ENCODE measurements at places on chromosomes 12 and 14. TPM values are rescaled to one million over a fixed set of nuclear protein-coding genes. Genes with fewer than 3 reads are reported as not detected.

- DNase-seq: no peak
Observed at GRCh38 chr12:71220260-71220659, 62.5 kb upstream of the TSPAN8 start.

DNA sequence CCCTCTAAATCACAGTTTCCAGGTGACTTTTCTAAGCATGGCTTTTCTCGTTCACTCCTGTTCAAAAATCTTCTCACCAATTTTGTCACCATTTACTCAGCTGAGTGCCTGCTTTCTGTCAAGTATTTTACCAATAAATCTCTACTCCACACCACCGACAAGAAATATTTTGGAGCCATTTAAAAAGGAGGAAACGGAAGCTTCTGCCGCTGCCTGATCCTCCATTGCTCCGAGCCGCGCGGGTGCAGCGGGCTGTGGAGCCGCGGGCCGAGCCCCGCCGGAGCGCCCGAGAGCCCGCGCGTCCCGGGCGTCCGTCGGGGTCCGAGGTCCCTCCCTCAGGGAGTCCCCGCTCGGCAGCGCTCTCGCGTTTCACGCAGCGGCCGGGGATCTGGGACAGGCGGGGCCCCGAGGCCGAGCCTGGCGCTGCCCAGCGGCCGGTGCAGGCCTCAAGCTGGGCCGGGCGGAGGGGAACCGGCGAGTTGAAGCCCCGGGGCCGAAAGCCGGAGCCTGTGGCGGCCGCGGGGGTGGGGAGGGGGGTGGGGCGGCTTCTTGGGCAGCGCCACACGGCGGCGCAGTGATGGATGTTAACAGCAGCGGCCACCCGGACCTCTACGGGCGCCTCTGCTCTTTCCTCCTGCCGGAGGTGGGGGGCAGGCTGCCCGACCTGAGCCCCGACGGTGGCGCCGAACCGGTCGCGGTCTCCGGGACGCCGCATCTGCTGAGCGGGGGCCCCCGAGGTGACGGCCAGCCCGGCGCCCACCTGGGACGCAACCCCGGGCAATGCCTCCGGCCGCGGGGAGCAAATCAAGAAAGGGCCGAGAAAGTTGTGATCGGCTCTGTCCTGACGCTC lies 1.1 kb upstream of the HEBP1 start:
- DNase-seq: peak; percentile 86

Gene OR4M1
- total RNA-seq: not detected

GRCh38 chr12:52383331-52383730 lies 2.1 kb downstream of the KRT84 start:
- peak; percentile 19 for DNase-seq

DNA sequence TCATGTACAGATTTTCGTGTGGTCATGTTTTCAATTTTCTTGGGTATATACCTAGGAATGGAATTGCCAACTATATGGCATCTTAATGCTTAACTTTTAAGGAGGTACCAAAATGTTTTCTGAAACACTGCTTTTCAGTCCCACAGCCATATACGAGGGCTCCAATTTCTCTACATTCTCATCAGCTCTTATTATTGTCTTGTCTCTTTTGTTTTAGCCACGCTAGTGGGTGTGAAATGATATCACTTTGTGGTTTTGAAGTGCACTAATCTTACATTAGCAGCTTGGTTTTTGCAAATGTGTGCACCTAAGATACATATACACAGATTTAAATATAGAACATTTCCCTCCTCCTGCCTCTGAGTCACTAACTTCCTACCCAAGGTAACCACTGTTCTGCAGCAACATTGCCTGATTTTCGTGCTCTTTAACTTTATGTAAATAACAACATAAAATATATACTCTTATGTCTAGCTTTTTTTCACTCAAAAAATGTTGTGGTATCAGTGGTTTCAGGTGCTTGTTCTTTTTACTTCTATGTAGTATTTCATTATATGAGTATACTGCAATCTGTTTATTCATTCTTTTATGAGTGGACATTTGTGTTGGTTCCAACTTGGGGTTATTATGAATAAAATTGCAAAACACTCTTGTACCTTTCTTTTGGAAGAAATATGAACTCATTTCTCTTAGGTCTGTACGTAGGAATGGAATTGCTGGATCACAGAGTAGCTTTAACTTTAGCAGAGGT lies 73.1 kb downstream of the ZFP36L1 start:
- no peak for DNase-seq

GRCh38 chr14:57617510-57617909 lies 123.9 kb upstream of the CCDC198 start:
- no peak for DNase-seq

Gene SLCO1A2
- not detected for total RNA-seq

DNA sequence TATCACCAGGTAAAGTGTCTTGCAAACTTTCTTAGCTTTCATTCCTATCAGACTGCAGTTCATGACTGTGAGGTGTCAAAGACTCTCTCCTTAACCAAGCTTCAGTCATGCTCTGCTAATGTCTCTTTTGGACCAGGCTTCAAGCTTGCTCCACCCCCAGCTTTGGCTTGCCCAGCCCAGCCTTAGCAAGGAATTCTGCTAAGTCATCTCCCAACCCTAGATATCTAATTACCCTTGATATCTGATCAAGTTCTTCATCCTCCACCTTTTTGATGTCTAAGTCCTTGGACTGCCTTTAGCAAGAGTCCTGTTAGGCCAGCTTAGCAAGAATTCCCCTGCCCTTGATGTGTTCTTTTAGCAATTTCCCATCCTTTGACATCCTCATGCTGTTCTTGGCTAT lies 108.9 kb upstream of the FGD4 start:
- no peak for DNase-seq

- DNase-seq: no peak
Observed at GRCh38 chr14:36939265-36939664, 233.1 kb downstream of the SLC25A21 start.

- peak; percentile 62 for DNase-seq
Observed at GRCh38 chr12:70736351-70737133, 99.3 kb upstream of the PTPRB start.

Gene KRT80
- total RNA-seq: 0.19 TPM

DNA sequence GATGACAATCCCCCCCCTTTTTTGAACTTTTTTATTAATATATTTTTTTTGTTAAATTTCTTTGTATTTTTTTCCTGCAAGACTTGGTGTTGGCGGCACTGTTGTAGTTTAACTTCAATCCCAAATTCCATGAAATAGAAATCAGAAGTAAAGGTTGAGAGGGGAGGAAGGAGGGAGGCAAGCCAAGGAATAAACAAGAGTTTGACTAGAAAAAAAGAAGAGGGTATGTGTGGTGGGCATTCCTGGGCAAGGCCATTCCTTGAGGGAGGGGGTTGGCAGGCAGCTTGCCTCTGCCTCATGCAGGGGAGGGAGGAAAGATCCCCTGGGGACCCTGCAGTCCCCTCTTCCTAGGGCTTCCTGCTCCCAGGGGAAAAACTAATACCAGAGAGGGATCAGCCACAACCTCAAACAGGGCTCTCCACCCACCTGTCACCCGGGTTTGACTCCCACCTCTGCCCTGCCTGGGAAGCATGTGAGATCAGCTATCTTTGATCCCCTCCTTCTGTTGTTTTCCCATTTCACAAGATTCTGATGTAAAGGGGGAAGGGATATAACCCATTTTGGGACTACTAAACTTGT lies 519 bp upstream of the AP1G2 start:
- peak; percentile 44 for DNase-seq

Gene SPX
- total RNA-seq: not detected

Gene KERA
- not detected for total RNA-seq

DNA sequence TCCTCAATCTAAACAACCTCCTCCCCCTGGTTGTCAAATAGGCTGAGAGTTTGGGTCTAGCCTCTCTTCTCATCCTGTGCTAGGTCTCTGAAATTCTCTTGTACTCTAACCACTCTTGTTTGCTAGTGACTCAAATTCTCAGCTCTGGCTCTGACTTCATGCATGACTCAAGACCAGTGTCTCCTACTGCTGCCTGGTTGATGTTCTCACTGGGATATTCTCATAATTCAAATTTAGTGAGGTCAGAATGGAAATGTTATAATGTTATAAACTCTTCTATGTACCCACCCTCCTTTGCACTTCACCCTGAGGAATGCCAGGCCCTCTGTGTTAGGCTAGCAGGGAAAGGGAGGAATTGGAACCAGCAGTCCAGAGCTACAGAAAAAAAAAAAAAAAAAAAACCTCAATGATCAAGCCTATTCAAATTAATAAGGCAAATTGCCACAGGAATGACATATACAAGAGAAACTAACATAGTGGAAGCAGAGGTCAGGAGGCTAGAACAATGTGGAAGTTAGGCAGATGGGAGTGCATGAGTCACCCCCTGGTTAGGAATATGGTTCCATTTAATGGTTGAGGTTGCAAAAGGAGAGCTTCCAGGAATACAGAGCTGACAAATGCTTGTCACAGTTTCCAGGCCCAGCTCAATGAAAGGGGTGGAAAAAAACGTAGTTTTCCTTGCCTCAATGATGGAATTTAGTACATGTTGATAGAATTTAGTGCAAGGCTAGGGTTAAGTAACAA lies 459.5 kb downstream of the RMST start:
- no peak for DNase-seq

Gene PRIMA1
- total RNA-seq: 5.0 TPM

DNA sequence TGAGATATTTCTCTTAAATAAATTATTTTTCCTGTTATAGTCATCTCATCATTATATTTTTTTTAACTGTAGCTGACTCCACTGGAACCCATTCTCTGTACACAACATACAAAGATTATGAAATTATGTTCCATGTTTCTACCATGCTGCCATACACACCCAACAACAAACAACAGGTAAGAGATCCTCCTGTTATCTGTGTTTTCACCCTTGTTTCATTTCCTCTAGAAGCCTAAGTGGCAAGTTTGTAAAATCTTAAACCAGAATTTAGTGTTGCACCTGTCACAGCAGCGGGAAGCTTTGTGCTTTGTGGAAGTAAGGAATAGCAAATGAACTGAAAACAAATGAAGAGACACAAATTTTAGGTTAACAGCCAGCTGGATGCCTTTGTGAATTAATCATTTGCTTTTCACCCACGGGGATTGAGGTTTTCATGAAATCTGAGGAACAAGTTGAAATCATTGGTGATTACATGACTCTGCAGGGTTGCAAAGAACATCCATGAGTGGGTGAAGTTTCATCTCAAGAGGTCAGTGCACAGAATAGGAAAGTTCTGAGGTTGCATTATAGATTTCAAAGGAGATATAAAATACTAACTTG lies 273.9 kb upstream of the RGS6 start:
- DNase-seq: no peak

Gene P2RX7
- total RNA-seq: 4.5 TPM

Gene STON2
- total RNA-seq: 20.5 TPM

Gene ETNK1
- total RNA-seq: 48.2 TPM

Gene KRT86
- total RNA-seq: not detected

- no peak for DNase-seq
Observed at GRCh38 chr12:80273144-80273543, 170.9 kb upstream of the PTPRQ start.

Gene SIX4
- total RNA-seq: 1.3 TPM

DNA sequence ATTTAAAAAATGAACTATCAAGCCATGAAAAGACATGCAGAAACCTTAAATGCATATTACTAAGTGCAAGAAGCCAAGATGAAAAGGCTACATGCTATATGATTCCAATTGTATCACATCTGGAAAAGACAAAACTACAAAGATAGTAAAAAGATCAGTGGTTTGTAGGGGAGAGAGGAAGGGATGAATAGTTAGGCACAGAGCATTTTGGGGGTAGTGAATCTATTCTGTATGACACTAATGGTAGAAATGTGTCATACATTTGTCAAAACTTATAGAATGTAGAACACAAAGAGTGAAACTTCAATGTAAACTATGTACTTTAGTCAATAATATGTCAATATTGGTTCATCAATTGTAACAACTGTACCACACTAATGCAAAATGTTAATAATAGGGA lies 20.8 kb downstream of the TXNDC16 start:
- no peak for DNase-seq

- DNase-seq: no peak
Observed at GRCh38 chr12:109131154-109132050, 15.0 kb downstream of the ACACB start.

Gene PUS7L
- 16.5 TPM for total RNA-seq

- DNase-seq: no peak
Observed at GRCh38 chr14:75003250-75004027, 718 bp downstream of the EIF2B2 start.

Gene MAP1LC3B2
- total RNA-seq: 1.8 TPM

- no peak for DNase-seq
Observed at GRCh38 chr12:77855548-77855947, 24.9 kb downstream of the NAV3 start.

DNA sequence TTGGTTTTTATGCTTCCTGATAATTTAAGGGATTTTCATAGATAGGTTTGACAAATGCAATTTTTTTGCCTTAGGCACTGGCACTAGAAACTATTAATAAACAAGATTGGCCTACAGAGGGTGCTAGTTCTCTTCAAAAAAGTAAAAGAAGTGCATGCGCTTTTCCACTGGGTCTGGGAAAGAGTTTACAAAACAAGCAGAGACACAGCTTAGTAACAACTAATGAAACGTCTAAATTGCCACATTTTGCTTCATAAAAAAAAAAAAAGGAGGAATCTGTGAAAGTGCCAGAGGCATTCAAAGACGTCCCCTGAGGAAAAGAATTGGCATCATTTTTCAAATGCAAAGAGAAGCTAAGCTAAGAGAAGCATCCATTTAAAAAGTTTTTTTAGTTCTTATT lies 58.3 kb upstream of the EEA1 start:
- no peak for DNase-seq

DNA sequence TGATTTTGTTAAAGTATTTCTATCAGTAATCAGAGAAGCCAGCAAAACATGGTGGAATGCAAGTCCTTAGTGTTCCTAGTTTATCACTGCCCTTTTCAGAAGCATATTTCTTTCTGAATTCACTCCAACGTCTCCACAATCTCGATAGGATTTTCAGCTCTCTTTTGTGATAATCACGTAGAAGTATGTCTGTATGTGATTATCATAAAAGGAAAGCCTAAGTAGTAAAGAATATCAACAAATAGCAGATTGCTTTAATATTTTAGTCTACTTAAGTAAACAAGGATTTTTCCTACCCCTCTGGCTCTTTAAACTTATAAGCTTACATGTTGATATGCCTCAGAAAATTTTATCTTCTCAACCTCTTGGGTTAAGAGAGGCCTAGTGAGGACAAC lies 147.4 kb upstream of the NUDT4 start:
- DNase-seq: no peak

- DNase-seq: no peak
Observed at GRCh38 chr12:42977451-42978230, 388.1 kb upstream of the PRICKLE1 start.

- no peak for DNase-seq
Observed at GRCh38 chr12:54282949-54283593, 2.5 kb downstream of the HNRNPA1 start.

Gene GXYLT1
- 13.7 TPM for total RNA-seq

Gene IGF1
- 267 TPM for total RNA-seq

Gene HOXC12
- total RNA-seq: 1.1 TPM

DNA sequence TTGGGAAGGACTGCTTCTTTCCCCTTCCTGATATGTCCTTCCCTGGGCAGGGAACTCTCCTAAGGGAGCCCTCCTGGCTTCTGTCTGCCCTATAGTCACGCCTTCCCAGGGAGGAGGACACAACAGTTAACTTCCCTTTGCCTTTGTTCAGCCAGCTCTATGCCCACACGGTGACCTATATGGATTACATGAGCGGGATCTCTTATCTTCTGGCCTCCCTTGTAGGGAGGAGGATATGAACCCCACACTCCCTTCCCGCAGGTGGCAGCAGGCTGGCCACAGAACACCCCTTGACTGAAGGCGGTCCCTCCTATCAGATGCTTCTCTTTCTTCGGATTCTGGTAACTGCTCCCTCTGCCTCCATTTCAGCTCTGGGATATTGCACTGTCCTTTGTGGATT lies 135.6 kb upstream of the MAX start:
- no peak for DNase-seq
